A549 treated with dexamethasone at 1 μM for 4 hours (cell line): ENCODE measurements at places on chromosomes 4 and X. TPM values are rescaled to one million over a fixed set of nuclear protein-coding genes. Genes with fewer than 3 reads are reported as not detected.

PPP1R2C gene
- not detected in 5 replicates for total RNA-seq

MAGEE2 gene
- total RNA-seq = not detected in 5 replicates

CCDC110 gene
- 0.05 TPM in 1 of 5 replicates, not detected in the others for total RNA-seq

TMSB15A gene
- 0.34 to 1.6 TPM (median 0.55 TPM) in 5 replicates for total RNA-seq

HPGDS gene
- not detected in 5 replicates for total RNA-seq

NAT8L gene
- total RNA-seq = 8.3 to 14.4 TPM (median 13.0 TPM) in 5 replicates

AFP gene
- 1.4 to 2.6 TPM (median 1.8 TPM) in 5 replicates for total RNA-seq

NLRP2B gene
- not detected in 5 replicates for total RNA-seq

SPANXA2 gene
- total RNA-seq = 0.14 to 0.25 TPM (median 0.17 TPM) in 3 of 5 replicates, not detected in the others

YIPF7 gene
- not detected in 5 replicates for total RNA-seq

FDCSP gene
- not detected in 5 replicates for total RNA-seq

MAPK10 gene
- total RNA-seq = 0.27 to 0.75 TPM (median 0.47 TPM) in 5 replicates

NSUN7 gene
- total RNA-seq = 0.22 to 0.46 TPM (median 0.35 TPM) in 5 replicates

FAM47C gene
- total RNA-seq = not detected in 5 replicates

NHSL2 gene
- 0.25 to 0.53 TPM (median 0.32 TPM) in 5 replicates for total RNA-seq

UGDH gene
- total RNA-seq = 216 to 254 TPM (median 220 TPM) in 5 replicates

CHRDL1 gene
- 0.05 TPM in 2 of 5 replicates, not detected in the others for total RNA-seq
